MCF 10A (cell line): ENCODE measurements at places on chromosomes 13 and 19.
A peak's percentile ranks its signal among the peaks of the same experiment; 100 is the strongest.

- peak overlapping the region; percentile 48 for H3K4me3 ChIP-seq
- H3K27me3 ChIP-seq, result no peaks in the 10 kb centered on the region
- no peak overlapping the region for H3K27ac ChIP-seq
Measured at GRCh38 chr13:45415112-45415511, 3.1 kb downstream of the SLC25A30 start.

- H3K27me3 ChIP-seq, result no peaks in the 10 kb centered on the region
- H3K4me1 ChIP-seq, result no peaks in the 10 kb centered on the region
- no peak overlapping the region for H3K4me3 ChIP-seq
- H3K36me3 ChIP-seq, result no peaks in the 10 kb centered on the region
- H3K27ac ChIP-seq, result no peak overlapping the region
Measured at GRCh38 chr13:112220296-112220875, 153.4 kb downstream of the SOX1 start.

DNA sequence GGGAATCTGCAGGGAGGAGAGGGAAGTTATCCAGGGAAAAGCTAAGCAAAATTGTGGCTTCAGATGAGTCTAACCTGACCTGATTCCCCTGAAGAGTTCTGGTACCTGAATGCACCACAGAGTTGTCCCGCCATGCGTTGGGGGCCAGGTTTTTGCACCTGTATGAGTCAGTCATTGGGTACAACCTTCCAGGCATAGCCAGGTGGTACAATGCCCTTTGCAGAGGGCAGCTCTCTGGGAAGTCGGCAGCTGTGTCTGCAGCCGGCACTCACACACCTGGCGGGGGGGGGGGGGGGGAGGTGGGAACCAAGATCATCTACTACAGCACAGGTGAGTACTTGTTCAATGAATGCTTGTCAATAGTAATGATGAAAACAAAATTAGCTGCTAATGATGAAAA lies 52.5 kb upstream of the GTF3A start:
- DNase-seq, result no peak
- no peak overlapping the region for H3K27ac ChIP-seq
- no peaks in the 10 kb centered on the region for H3K4me1 ChIP-seq
- H3K36me3 ChIP-seq, result peaks cover 6% of the 10 kb centered on the region

DNA sequence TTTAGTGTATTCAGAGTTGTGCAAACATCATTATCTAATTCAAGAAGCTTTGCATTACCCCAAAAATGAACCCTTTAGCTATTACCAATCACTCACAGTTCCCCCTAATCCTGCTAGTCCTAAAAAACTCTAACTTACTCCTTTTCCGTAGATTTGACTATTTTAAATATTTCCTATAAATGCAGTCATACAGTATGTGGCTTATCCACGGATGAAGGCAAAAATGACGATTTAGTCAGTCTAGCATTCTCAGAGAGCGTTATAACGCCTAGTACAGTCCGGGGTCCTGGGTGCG lies 587 bp upstream of the ZNF383 start:
- H3K36me3 ChIP-seq, result peaks cover 26% of the 10 kb centered on the region
- H3K4me1 ChIP-seq, result peaks cover 21% of the 10 kb centered on the region
- peak overlapping the region; percentile 89 for H3K4me3 ChIP-seq
- DNase-seq, result no peak

DNA sequence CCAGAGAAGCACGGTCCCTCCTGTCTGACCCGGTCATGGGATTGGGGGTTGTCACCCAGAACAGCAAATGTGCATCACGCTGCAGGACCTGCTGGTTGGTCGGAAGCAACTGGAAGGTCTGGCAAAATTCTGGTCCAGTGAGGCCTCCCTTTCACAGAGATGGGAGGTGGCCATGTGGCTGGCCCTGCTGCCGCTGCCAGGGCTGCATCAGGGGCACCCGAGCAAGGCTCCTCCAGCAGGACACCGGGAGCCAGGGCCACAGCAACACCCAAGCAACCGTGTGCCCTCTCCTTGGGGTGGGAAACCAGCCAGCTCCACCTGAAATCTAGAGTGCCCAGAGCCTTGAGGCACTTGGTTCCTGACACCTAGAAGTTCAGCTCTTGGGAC lies 11.5 kb upstream of the GAS6 start:
- H3K4me3 ChIP-seq, result no peak overlapping the region
- H3K27ac ChIP-seq, result no peak overlapping the region
- no peaks in the 10 kb centered on the region for H3K27me3 ChIP-seq

- H3K4me1 ChIP-seq, result peaks cover 11% of the 10 kb centered on the region
- H3K27ac ChIP-seq, result no peak overlapping the region
- H3K36me3 ChIP-seq, result no peaks in the 10 kb centered on the region
- no peak for DNase-seq
- no peaks in the 10 kb centered on the region for H3K27me3 ChIP-seq
- no peak overlapping the region for H3K4me3 ChIP-seq
Measured at GRCh38 chr13:109655611-109656010, 130.8 kb downstream of the IRS2 start.

DNA sequence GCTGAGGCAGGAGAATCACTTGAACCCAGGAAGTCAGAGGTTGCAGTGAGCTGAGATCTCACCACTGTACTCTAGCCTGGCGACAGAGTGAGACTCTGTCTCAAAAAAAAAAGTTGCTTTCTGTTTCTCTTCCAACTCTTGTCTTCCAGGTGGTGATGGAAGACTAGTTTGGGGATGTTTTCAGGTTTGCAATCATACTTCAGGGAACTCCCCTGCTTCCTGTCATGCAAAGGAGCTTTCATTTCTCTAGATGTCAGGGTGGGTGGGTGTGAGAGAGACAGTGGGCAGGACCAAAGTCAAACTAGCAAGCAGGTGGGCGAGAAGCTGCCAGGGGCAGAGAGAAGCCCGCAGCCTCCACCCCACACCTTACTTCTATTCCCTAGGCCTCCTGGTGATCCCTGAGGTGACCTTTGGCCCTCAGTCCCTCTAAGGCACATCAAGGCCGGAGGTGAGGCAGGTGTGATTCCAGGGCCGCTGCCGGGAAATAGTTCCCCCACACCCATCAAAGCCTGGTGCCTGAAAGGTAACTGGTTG lies 25.7 kb downstream of the CCNE1 start:
- H3K27me3 ChIP-seq, result no peaks in the 10 kb centered on the region
- H3K4me1 ChIP-seq, result no peaks in the 10 kb centered on the region
- H3K27ac ChIP-seq, result no peak overlapping the region
- H3K4me3 ChIP-seq, result no peak overlapping the region
- DNase-seq, result no peak
- H3K36me3 ChIP-seq, result no peaks in the 10 kb centered on the region

- peaks cover 10% of the 10 kb centered on the region for H3K4me1 ChIP-seq
- H3K4me3 ChIP-seq, result no peak overlapping the region
- H3K27me3 ChIP-seq, result no peaks in the 10 kb centered on the region
- H3K36me3 ChIP-seq, result no peaks in the 10 kb centered on the region
Measured at GRCh38 chr13:96636001-96636709, 358.1 kb downstream of the OXGR1 start.

DNA sequence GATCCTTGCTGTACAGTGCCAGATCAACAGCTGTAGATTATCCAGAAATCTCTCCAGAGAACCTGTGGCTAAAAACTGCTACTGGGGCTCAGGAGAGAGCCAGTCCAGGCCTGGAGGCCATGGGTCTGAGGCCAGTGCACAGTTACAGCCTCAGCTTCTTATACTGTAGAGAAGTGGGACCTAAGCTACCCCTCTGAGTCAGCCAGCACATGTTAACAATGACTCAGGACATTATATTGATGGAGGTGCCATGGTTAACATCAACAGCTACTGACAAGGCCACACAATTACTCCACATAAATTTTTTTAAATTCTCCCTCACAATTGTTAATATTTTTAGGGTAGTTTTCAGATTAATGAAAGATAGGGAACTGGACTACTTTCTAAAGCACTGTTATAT lies 138.5 kb downstream of the RBM26 start:
- H3K36me3 ChIP-seq, result no peaks in the 10 kb centered on the region
- DNase-seq, result no peak
- H3K4me3 ChIP-seq, result no peak overlapping the region
- H3K4me1 ChIP-seq, result no peaks in the 10 kb centered on the region
- H3K27ac ChIP-seq, result no peak overlapping the region

- H3K4me3 ChIP-seq, result no peak overlapping the region
- no peaks in the 10 kb centered on the region for H3K27me3 ChIP-seq
Measured at GRCh38 chr19:38003438-38004185, 96.6 kb downstream of the SIPA1L3 start.

DNA sequence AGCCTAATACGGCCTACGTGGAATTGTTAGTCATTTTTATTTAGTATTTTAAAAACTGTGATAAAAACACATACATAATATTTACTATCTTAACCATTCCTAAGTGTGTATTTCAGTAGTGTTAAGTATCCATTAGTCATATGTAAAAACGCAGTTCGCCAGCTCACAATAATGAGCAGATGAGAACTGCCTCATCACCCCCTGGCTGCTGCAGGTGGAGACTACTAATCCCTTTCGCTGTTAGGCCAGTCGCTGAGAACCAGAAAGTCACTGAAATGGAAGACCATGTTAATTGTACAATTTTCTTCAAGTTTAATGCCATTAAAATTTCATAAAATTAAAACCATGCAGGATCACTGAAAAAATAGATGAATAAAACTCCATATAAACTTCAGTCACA lies 1.6 kb downstream of the ESD start:
- peaks cover 30% of the 10 kb centered on the region for H3K36me3 ChIP-seq
- DNase-seq, result peak; percentile 9
- H3K4me1 ChIP-seq, result peaks cover 30% of the 10 kb centered on the region
- H3K4me3 ChIP-seq, result peak overlapping the region; percentile 94

DNA sequence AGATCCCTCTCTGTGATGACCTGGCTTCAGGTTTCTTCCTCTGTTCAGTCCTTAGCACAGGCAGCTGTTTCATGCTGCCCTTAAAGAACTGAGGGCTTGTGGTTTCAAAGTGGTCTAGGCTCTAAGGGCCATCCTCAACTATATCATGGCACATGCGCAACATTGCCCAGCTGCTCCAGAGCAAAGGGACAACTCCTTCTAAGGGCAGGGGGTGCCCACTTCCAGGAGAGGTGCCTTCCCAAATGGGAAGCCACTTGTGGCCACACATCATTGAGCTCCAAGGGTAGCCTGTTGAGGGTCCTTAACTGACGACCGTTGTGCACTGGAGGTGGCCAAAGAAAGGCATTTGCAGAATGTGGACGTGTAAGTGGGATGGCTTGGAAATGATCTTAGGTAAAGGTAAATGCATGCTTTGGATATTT lies 7.3 kb downstream of the GPR183 start:
- H3K36me3 ChIP-seq, result peaks cover 16% of the 10 kb centered on the region
- DNase-seq, result no peak
- H3K27me3 ChIP-seq, result no peaks in the 10 kb centered on the region
- H3K4me1 ChIP-seq, result no peaks in the 10 kb centered on the region

DNA sequence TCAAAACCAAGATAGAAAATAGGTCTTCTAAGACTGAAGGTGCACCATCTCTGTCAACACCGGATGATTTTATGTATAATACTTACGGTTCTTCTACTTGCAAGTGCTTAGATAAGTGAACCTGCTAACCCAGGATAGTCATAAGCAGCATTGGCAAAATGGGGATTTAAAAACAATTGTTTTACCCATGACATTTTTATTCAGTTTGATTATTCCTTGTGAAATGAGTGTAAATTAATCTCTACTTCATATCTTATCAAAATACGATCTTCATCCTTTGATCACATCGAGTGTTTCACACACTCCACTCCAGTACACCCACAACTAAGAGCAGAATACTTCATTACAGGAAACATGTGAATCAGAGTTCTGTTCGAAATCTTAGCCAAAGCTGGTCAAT lies 23.0 kb upstream of the MTRF1 start:
- H3K36me3 ChIP-seq, result no peaks in the 10 kb centered on the region
- no peaks in the 10 kb centered on the region for H3K27me3 ChIP-seq
- H3K4me1 ChIP-seq, result peaks cover 7% of the 10 kb centered on the region
- H3K4me3 ChIP-seq, result no peak overlapping the region
- no peak for DNase-seq

GRCh38 chr19:1465191-1466016 lies 13.6 kb downstream of the C19orf25 start:
- no peak overlapping the region for H3K4me3 ChIP-seq
- DNase-seq, result peak; percentile 55
- no peaks in the 10 kb centered on the region for H3K4me1 ChIP-seq
- H3K27me3 ChIP-seq, result no peaks in the 10 kb centered on the region
- peaks cover 12% of the 10 kb centered on the region for H3K36me3 ChIP-seq

- H3K36me3 ChIP-seq, result no peaks in the 10 kb centered on the region
- DNase-seq, result no peak
- H3K27me3 ChIP-seq, result no peaks in the 10 kb centered on the region
Measured at GRCh38 chr13:22506096-22506691, 674.6 kb upstream of the SGCG start.

- DNase-seq, result no peak
- H3K4me3 ChIP-seq, result peak overlapping the region; percentile 62
- peaks cover 5% of the 10 kb centered on the region for H3K4me1 ChIP-seq
- no peaks in the 10 kb centered on the region for H3K27me3 ChIP-seq
Measured at GRCh38 chr19:1156305-1156801, 17.7 kb downstream of the SBNO2 start.

- no peaks in the 10 kb centered on the region for H3K36me3 ChIP-seq
- DNase-seq, result peak; percentile 13
- no peak overlapping the region for H3K27ac ChIP-seq
- no peaks in the 10 kb centered on the region for H3K27me3 ChIP-seq
- no peak overlapping the region for H3K4me3 ChIP-seq
Measured at GRCh38 chr13:97715763-97716162, 237.7 kb upstream of the IPO5 start.

- DNase-seq, result no peak
- peak within 1 kb of the TSS; percentile 71 for H3K4me3 ChIP-seq
- H3K27ac ChIP-seq, result peak within 1 kb of the TSS; percentile 49
Measured at GRCh38 chr19:460877-461720, at the start of gene SHC2. SHC2 (minus strand) TSS chr19:461033; CDS start chr19:460996, 37 bp downstream.

DNA sequence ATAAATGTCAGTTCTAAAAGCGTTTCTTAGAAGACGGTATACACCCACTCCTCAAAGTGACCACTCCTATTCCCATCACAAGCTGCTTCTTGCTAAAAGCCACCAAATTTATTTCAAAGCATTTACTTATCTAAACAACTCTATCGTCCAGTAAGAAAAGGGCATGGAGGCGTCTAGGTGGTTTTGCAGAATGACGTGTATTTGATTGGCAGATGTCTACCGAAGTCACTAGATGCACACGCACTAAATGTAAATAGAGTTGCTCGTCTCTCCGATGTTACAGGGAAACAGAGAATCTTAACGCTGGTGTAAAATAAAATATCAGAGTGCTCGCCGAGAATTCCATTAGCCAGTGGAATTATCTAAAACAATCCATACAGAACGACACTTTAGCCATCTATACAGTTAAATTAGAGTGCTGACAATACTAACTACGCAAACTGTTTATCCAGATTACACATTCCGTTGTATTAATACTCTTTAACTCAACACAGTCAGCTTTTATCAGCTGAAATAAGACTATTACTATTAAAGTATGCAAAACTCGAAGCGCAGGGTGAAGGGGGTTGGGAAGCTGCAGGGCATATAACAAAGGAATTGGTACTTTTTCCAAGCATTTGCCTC lies 1.9 kb downstream of the KLF12 start:
- H3K27me3 ChIP-seq, result no peaks in the 10 kb centered on the region
- H3K27ac ChIP-seq, result no peak overlapping the region
- peaks cover 6% of the 10 kb centered on the region for H3K36me3 ChIP-seq
- peaks cover 24% of the 10 kb centered on the region for H3K4me1 ChIP-seq
- peak; percentile 62 for DNase-seq
- H3K4me3 ChIP-seq, result no peak overlapping the region

GRCh38 chr19:47228937-47229675 lies 1.9 kb downstream of the BBC3 start:
- no peak overlapping the region for H3K4me3 ChIP-seq
- DNase-seq, result peak; percentile 31
- no peak overlapping the region for H3K27ac ChIP-seq
- H3K27me3 ChIP-seq, result no peaks in the 10 kb centered on the region
- H3K4me1 ChIP-seq, result peaks cover 18% of the 10 kb centered on the region
